ENCODE measurements at places on chromosomes 13 and 19. TPM values are rescaled to one million over a fixed set of nuclear protein-coding genes. Genes with fewer than 3 reads are reported as not detected.

- DNase-seq: no peak
Observed at GRCh38 chr13:36608474-36608873, 65.3 kb upstream of the SERTM1 start.

DNA sequence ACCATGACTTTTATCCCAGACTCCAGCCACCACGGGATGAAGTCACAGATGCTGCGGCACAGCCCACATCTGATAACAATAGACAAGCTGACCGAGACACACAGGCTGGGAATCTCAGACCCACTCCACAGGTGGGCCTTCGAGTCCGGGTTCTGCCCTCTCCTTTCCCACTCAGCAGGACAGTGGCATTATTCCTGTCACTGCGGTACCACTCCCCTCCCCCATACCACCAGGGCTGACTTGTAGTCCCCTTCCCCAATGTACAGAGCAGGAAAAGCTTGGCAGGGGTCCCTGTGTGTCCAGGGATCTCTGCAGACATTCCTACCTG is 179 bp upstream of the AMER2 start:
- no peak for DNase-seq

DNA sequence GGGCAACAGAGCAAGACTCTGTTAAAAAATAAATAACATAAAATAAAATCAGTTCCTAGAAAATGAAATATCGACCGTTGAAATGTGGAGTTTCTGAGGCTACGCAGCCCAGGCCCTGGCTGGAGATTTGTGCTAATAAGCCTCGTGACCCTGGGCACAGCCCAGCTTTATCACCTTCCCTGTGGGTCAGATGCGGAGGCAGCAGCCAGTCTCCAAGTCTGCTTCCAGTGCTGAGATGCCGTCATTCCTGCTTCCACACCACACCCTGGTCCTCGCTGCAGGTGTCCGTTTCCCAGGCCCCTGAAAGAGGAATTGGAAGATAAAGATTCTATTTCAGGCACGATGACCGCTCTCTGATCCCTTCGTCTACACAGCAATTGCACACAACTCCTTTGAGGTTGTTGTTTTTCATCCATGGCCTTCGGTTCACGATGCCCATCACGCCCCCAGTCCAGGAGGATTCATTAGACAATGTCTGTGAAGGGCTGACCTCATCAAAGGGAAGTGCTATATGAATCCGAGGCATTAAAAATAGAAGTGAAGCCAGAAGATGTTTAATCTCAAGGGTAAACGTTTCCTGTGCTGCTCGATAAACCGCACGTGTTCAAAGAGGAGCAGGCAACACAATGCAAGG is 48.3 kb upstream of the ATP11A start:
- DNase-seq: peak; percentile 29

Gene GPC6
- 40.8 TPM for total RNA-seq

GRCh38 chr19:1295169-1296012 is 9.7 kb downstream of the EFNA2 start:
- peak; percentile 57 for DNase-seq

DNA sequence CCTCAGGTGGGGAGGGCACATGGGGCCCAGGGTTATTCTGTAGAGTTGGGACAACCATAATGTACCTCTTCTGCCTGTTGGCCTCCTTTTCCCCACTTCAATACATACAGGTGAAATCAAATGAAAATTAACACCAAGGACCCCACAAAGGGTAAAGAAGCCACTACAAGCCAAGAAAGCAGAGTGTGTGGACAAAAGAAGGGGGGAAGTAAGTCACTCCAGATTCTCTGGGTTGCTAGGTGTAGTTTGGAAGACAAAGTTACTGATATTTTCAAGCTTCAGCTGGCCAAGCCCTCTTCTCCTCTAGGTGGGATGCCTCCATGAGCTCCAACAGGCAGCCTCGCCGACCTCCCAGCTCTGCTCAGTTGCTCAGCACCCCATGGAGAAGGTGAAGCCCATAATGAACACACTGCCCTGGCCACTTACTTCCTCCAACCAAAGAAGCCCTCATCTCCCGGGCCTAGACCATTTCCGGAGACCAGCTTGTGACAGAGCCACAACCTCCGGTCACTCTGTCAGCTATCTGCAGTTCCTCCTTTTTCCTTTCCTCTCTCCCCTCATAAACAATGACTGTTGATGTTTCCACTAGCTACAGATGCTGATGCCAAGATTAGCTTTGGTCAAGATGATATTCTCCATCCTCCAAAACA is 66.8 kb upstream of the MED4 start:
- DNase-seq: peak; percentile 41

Gene CEBPG
- total RNA-seq: 40.9 TPM

- DNase-seq: peak; percentile 80
Observed at GRCh38 chr19:46704379-46705076, 12.4 kb downstream of the PRKD2 start.

- peak; percentile 70 for DNase-seq
Observed at GRCh38 chr13:25468325-25469168, 96.8 kb downstream of the ATP8A2 start.

Gene LATS2
- total RNA-seq: 21.4 TPM

DNA sequence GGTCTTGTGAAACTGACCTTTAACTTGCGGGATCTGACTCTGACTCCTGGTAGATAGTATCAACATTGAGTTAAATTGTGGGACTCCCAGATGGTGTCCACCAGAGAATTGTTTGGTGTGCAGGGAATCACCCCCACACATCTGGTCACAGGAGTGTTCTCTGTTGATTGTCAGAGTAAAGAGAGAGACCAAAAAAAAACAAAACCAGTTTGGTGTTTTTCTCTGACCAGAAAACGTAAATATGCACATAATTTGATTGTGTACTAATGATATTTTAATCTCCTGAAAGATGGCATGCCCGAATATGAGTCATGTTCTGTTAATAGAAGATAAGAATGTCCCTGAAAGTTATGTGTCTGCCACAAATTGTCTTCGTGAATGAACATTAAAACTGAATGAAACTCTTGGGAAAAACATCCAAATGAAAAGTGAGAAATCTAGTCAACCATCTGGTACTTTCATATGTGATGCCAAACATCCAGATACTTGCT is 118.5 kb upstream of the GPC6 start:
- no peak for DNase-seq

DNA sequence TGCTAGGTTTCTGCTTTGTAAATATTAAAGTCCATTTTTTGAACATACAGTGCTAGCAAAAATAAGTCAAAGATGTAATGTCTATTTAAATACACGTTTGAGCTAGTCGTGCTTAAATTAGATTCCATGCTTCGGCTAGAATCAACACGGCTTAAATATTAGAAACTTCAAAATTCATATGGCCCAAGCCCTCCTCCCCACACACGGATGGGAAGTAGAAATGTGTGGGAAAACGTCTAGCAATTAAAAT is 816 bp upstream of the KLF5 start:
- no peak for DNase-seq

Gene ZNF155
- 5.2 TPM for total RNA-seq

Gene CEACAM7
- total RNA-seq: not detected

GRCh38 chr13:109779876-109780510 is 6.4 kb downstream of the IRS2 start:
- DNase-seq: no peak

Gene SPTBN4
- 2.6 TPM for total RNA-seq

DNA sequence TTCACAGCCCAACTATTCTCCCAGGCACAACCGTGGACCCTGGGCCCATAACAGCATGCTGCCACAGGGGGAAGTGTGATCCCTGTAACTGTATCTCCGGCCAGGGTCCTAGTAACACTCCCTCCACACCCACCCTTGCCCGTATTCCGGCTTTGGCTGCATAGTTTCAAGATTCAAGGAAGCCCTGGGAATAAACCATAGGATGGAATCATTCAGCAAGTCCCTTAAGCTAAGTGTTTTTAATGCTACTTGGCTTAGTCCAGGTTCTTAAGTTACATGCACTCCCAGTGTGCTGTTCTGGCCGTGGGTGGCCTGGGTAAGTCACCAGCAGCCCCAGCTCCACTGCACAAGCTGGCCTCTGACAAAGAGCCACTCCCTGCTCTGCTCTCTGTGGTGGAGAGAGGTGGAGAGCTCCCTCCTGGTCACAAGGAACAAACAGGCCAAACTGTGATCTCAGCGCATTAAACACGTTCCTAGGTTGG is 532.4 kb upstream of the SGCG start:
- peak; percentile 51 for DNase-seq

DNA sequence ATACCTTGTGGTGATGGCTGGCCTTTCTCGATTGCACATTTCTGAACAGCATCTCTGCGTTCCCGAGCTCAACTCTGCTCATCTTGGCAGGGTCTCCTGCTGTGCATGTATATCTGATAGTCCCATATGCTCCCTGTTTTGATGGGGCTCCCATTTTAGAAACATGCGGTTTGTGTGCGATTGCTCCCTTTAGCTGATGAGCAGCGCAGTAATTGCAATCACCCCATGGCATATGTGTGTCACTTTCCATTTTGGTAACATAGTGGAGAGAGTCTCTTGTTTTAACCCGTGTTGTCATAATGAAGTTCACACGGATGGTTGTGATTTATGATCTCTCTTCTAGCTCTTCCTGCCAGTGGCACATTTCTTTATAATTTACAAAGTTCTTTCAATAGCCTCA is 144.7 kb downstream of the MTUS2 start:
- no peak for DNase-seq
